HFF-Myc (cell line): ENCODE measurements at places on chromosomes 5 and 9.

- DNase-seq, result no peak
Measured at GRCh38 chr9:107945961-107946360, 456.4 kb upstream of the KLF4 start.

DNA sequence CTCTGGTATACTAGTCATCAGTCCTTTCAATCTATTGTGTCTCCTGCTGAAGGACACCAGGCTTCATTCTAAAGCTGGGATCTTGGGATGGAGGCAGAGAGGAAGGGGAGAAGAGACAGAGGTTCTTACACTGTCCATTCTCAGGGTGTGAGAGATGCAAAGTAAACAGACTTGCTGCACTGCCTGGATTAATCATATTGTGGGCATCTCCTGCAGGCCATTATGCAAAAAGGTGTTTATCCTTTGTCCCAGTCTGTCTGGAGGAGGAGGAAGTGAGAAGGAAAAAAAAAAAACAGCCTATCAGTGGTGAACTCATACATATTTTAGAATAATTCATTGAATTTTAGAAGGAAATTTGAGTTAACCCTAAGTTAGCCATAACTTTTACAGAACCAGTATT lies 92.9 kb upstream of the TNPO1 start:
- no peak for DNase-seq

DNA sequence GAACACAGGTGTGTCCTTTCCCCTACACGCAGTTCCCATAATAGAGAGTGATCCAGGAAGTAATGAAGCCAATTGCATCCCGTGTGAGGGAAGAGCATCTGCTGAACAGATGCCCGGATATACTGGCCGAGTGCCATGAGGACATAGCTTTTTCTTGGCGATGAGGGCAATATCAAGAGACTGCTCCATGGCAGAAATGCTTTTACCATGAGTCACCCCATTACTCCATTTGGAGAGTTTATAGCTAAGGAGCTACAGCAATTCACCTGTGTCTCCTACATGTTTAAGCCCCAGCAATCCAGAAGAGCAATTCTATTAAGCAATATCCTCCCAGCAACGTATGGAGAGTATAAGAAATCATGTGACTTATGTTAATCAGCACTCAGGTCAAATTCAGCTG lies 222.0 kb upstream of the KLF4 start:
- DNase-seq, result peak; percentile 100

DNA sequence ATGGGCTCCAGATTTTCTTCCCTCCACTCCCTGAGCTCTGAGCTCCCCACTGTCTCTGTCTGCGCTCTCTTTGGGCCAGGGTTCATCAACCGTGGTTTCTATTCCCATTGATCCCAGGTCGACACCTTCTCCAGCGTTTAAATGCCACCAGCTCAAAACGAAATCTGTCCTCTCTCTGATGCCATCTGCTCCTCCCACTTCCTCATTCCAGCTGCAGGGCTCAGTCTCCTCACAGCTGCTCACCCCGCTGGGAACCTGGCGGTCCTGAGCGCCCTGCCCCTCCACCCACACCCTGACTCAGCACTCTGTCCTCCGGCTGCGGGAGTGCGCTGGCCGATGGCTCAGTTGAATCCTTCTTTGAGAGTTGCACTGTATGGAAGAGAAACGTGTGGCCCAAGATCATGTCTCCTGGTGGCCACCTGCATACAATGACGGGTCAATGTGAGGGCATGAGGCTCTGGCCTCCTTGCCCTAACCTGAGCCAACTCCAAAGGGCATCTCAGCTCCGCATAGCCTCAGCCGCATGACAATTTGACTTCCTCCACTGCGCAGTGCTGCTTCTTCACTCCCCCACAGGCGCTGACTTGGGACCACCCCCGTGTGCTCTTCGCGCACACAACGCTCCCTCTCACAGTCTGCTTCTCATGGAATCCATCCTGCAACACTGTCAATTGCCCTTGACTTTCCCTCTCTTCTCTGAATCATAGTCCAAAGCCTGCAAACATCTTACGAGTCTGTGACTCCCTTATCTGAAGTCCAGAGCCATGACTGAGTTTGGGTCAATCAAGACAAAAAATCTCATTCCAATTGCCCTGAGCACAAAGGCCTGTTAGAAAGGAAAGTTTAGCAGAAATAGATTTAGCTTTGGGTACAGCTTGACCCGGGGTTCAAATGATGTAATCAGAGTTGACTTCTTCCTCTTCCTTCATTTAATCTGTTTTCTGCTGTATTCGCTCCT lies 82.4 kb downstream of the PTCH1 start:
- no peak for DNase-seq

GRCh38 chr9:107464516-107464915 lies 25.1 kb downstream of the KLF4 start:
- DNase-seq, result no peak

DNA sequence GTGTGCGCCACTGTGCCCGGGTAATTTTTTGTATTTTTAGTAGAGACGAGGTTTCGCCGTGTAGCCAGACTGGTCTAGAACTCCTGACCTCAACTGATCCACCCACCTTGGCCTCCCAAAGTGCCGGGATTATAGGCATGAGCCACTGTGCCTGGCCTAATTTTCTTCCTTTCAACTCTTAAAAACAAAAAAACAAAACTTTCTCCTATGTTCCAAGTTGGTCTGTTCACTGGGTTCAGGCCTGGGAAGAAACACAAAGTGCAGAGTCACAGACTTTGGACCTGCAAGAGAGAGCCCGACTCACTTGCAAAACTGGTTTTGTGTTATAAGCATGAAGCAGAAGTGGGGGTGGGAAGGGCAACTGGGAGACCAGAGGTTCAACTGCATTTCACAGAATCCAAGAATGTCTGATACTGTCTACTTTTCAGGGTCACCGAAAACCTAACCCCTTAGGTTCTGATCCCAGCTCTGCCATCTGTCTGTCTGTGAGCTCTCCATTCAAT lies 5.2 kb upstream of the HDHD3 start:
- no peak for DNase-seq

- DNase-seq, result no peak
Measured at GRCh38 chr5:111394586-111394985, 117.7 kb downstream of the STARD4 start.

- DNase-seq, result no peak
Measured at GRCh38 chr9:132577119-132577518, 5.3 kb upstream of the BARHL1 start.

- DNase-seq, result no peak
Measured at GRCh38 chr9:90946982-90947381, 145.4 kb downstream of the SYK start.
